ENCODE measurements at places on chromosomes 16 and 17.

GRCh38 chr16:19760356-19761060, 42.4 kb downstream of the IQCK start:
- no peak for DNase-seq

GRCh38 chr16:27327586-27327915, 13.8 kb downstream of the IL4R start:
- DNase-seq: no peak

DNA sequence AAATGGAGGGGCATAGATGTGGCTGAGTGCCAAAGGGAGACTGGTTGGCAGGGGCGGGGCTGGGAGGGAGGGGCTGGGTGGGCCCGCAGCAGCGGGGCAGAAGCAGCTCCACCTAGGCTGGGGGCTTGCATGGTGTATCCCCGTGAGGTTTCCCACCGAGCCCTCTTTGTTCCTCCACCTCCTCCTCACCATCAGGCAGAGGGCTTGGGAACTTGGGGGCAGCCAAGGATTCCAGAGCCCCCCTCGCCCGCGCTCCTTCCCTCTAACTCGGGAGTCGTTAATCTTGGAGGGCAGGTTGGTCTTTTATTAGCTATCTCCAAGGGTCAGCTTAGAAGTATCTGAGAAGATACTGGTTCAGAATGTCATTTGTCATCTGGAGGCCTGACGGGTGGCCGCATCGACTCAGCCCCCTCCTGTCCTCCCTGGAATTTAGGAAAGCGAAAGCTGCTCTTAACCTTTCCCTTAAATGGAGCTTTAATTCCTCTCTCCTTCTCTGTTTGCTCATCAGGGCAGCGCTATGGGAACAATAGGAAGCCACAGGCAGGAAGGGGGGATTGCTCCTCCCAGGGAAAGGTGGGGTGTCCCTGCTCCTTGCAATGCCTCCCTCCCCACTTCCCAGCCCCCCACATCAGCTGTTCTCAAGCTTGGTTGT, 274.3 kb upstream of the XYLT1 start:
- no peak for DNase-seq

DNA sequence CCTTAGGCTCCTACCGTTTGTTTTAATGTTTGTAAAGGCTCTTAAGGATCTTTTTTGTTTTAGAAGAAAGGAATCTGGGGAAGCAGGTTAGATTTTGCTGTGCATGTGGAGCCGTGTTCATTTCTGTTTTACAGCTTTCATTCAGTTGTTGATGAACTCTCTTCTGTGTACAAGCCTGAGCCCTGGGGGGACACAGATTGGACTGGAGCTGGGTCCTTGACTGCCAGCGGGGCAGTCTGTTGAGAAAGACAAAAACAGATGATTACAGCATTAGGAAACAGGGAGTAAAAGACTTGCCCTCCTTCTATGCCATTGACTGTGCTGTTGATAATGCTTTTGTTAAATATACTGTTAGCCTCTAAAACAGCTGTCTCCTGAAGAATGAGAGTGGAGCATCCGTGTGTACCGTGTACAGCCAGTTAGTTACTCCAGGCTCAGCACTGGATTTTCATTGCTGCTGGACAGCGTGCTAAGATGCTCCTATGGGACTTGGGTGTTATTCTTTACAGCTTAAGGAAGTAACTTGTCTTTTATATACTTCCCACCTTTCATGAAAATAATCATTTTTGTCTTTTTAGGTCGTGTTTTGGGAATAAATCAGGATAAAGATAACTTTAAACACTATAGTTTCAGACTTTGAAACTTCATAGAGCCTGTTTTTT, 3.2 kb downstream of the MAP1LC3B start:
- DNase-seq: no peak

- no peak for DNase-seq
Observed at GRCh38 chr17:74892974-74893911, at the start of gene FADS6. TSS of gene FADS6 (minus strand) at chr17:74893633. CDS start at chr17:74893595, 38 bp downstream.

DNA sequence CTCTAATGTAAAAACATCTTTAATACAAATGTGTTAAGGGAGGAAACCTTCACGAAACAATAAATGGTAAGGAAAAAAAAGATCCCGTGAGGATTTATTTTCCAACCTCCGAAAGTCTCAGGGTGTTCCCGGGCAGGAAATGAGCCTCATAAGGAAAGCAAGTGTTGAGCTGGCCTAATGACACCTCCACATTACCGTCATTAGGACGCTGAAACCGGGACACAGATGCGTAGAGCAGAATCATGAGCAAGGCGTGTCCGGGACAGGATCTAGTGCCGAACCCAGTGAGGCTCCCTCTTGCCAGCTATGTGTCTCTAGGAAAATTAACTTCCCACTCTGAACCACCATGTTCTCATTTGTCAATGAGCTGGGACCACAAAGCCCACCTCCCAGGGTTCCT, 22.7 kb upstream of the CYTH1 start:
- no peak for DNase-seq

GRCh38 chr16:67230809-67231660, 4.1 kb downstream of the TMEM208 start:
- DNase-seq: no peak

- no peak for DNase-seq
Observed at GRCh38 chr16:3577302-3577752, at the start of gene NLRC3. TSS of gene NLRC3 (minus strand) at chr16:3577403. CDS start at chr16:3565036, 12,367 bp downstream.
